Bronchial smooth muscle cell (primary cell): ENCODE measurements at places on chromosomes 6 and 20. TPM values are rescaled to one million over a fixed set of nuclear protein-coding genes. Genes with fewer than 3 reads are reported as not detected.

The TSBP1 gene
- not detected in 2 replicates for total RNA-seq

The MYCT1 gene
- total RNA-seq = not detected in 2 replicates

The NOX3 gene
- not detected in 2 replicates for total RNA-seq

The MAPK13 gene
- total RNA-seq = 5.2 and 10.2 TPM in 2 replicates

The PERP gene
- 18.6 and 29.8 TPM in 2 replicates for total RNA-seq

The CLVS2 gene
- under 0.01 TPM in 1 of 2 replicates, not detected in the other for total RNA-seq

The TBX18 gene
- 8.2 and 32.6 TPM in 2 replicates for total RNA-seq

The POU5F1 gene
- total RNA-seq = not detected in 2 replicates

The BTNL2 gene
- total RNA-seq = not detected in 2 replicates

The TTK gene
- total RNA-seq = 0.34 and 3.2 TPM in 2 replicates

The LCA5 gene
- 3.4 and 5.7 TPM in 2 replicates for total RNA-seq
